AG09309 (cell line): ENCODE measurements at places on chromosomes 2 and 18.

GRCh38 chr2:157627594-157628476 is 829 bp downstream of the ACVR1C start:
- DNase-seq = no peak

- DNase-seq = no peak
These were observed 189.7 kb downstream of the TWIST2 start for GRCh38 chr2:239037559-239037910.

GRCh38 chr18:10536280-10536679 is 10.5 kb downstream of the NAPG start:
- DNase-seq = no peak

DNA sequence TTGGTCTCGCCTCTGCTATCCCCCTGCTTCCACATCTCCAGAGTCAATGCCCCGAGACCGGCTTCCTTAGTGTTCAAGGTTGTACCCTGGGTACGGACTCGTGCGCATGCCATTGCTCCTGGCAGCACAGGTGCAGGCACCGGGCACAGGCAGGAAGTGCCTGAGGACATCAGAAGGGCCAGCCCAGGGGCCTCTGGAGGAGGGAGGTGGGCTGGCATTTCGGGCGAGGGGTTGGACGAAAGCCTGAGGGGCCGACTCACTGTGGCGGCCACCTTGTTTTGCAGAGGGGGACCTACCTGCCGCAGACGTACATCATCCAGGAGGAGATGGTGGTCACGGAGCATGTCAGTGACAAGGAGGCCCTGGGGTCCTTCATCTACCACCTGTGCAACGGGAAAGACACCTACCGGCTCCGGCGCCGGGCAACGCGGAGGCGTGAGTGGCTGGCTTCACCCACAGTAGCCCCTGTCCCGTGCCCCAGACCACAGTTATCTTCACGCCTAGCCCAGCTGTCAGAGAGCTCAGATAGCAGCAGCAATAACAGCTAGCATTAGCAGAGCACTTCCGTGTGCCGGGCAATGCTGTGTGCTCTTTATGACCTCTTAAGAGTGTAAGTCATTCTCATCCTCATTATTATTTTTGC is 12.5 kb downstream of the ITM2C start:
- DNase-seq = no peak

DNA sequence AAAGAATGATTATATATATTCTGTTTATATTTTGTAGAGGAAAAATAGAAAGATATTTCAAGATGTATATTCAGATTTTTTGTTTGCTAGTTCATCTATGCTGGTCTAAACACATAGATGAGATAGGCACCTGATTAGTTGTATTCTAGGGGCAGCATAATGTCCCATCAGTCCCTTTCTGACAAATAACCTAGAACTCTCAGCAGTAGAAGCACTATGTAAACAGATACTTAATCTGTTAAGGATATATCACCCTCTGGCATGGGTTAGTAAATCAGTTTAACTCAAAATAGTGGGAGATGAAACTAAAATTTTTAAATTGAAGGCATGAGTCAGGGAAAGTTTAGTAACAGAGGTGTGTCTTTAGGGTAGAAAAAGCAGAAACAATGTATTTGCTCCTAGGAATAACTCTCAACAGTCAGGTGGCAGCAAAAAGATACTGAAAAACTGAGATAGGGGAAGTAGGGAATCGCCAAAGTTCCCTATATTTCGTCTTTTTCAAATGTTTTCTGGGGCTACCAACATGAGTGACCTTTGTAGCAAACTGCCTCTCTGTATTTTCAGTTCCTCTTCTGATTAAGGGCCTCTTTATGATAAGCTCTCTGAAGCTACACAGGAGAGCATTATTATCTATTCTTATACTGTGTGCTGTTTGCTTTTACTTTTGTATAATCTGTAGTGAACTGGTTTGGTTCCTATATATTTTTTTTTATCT is 5.7 kb downstream of the PPP1R1C start:
- no peak for DNase-seq

GRCh38 chr18:10054366-10054765 is 140.6 kb downstream of the VAPA start:
- DNase-seq = no peak

GRCh38 chr18:35912332-35912731 is 60.1 kb upstream of the RMP24 start:
- DNase-seq = no peak

- DNase-seq = no peak
These were observed 117.3 kb downstream of the GALR1 start for GRCh38 chr18:77366720-77367641.

DNA sequence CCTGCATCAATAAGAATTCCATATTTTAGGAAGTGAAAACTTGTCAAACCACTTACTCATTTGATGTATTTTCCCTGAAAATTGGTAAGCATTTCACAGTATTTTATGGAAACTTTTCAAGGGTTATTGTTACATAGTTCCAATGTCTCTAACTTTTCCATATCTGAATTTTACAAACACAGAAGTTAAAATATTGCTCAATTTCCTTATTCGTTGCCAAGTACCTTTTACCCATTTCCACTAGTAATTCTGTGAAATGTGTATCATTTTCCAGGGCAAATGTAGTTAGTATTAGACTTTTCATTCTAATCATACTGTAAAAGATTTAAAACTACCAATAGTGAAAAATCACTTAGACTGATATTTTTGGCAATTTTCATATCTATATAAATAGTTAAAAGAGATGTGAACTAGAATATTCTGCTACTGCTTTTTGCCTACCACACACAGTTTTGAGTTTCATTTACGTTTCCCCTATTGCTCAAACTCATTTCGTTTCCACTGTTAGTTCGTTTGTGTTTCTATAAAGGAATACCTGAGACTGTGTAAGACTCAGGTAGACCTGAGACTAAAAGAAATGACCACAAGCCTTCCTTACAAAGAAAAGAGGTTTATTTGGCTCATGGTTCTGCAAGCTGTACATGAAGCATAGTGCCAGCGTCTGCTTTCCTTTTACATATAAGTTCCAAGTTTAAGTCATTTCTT is 86.3 kb downstream of the PMS1 start:
- DNase-seq = no peak

- no peak for DNase-seq
These were observed 42.9 kb downstream of the OTX1 start for GRCh38 chr2:63093502-63093901.

DNA sequence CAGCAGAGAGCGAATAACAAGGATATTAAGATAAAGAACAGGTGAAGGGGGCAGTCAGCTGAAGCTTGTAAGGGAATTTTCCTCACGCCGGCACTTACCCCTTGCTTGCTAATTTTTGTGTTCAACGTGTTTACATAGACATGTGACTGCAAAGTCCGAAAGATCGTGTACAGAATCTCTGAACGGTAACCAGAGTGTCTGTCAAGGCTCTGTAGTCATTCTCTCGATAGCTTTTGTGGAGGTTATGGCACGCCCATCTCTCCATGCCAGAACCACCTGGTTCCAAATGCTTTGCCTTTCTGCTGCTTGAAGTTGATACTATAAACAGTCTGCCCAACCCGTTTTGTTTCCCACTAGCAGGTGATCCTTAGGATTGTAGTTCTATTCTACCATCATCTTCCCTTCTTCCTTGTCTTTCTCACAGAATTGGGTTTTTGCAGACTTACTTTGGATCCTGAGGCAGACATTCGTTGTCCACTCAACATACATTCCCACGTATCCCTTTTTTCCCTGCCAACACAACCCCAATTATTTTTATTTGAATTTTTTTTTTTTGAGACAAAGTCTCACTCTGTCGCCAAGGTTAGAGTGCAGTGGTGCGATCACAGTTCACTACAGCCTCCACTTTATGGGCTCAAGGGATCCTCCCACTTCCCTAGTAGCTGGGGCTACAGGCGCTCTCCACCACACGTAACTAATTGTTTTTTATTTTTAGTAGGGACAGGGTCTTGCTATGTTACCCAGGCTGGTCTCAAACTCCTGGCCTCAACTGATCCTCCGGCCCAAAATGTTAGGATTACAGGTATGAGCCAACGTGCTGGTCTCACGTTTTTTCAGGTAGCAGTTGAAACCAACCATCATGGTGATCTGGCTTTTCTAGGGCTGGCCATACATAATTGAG is 1.3 kb upstream of the USP34 start:
- no peak for DNase-seq

DNA sequence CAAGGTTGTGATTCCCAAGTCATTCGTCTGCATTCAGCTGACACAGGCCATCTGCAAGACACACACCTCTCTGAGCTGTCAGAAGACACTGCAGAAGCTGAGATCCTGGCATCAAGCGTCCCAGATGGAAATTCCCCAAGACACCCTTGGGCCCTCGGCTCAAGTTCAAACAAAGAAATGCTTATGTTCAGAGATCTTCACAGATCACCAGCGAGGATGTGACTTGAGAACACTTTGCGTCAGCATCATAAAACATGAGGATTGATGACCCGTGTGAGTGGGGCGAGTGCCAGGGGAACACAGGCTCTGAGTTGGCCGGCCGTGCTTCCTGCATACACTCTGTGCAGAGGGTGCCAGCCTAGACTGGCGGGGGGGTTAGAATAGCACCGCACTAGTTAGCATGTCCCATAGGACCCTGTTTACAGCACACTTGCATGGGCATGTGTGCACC is 36.8 kb downstream of the KCNIP3 start:
- no peak for DNase-seq

- DNase-seq = no peak
These were observed 59.8 kb downstream of the ITGA4 start for GRCh38 chr2:181516992-181517391.
